ENCODE measurements at places on chromosomes 1 and 21.

GRCh38 chr1:232579958-232580941, 49.7 kb downstream of the SIPA1L2 start:
- no peak overlapping the region for H3K4me3 ChIP-seq
- no peaks in the 10 kb centered on the region for H3K27me3 ChIP-seq
- DNase-seq, result no peak
- H3K4me1 ChIP-seq, result peaks cover 3% of the 10 kb centered on the region
- no peaks in the 10 kb centered on the region for H3K36me3 ChIP-seq
- H3K27ac ChIP-seq, result no peak overlapping the region

DNA sequence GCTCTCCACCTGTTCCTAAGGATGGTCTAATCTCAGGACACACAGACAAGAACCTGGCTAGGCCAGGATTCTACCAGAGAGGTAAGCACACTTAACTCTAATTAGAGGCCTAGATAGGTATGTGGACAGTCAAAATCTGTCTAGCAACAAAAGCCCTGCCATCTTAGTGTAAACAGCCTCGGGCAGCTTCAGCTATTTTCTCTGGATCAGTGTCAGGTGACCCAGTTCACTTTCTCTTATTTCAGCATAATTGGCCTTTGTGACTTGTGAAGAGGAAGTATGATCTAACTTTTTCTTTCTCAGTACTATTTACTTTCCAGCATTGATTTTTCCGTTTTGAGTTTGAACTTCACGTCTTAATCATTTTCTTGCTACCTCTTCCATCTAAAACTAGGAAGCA, 217.7 kb downstream of the CRB1 start:
- no peaks in the 10 kb centered on the region for H3K36me3 ChIP-seq
- H3K4me3 ChIP-seq, result no peak overlapping the region
- no peak for DNase-seq

DNA sequence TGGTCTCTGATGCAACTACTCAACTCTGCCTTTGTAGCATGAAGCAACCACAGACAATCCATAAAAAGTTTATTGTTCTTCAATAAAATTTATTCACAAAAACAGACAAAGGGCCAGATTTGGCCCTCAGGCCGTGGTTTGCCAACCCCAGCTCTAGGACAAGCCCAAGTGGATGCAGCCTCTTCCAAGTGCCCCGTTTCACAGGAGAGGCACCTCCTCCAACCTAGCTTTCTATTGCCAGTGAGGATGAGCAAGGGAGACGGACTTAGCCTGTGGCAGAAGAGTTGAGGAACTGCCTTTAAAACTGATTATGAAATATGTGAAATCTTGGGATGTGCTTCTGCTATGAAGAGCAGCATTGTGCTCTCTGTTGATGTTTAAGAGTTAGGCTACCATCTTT, 105.4 kb downstream of the PSMG1 start:
- H3K36me3 ChIP-seq, result no peaks in the 10 kb centered on the region
- no peak overlapping the region for H3K27ac ChIP-seq

- peaks cover 6% of the 10 kb centered on the region for H3K4me1 ChIP-seq
- peaks cover 6% of the 10 kb centered on the region for H3K27me3 ChIP-seq
- no peaks in the 10 kb centered on the region for H3K36me3 ChIP-seq
Observed at GRCh38 chr1:25522031-25522655, 21.3 kb upstream of the LDLRAP1 start.

GRCh38 chr1:205144046-205144720, 22.4 kb upstream of the RBBP5 start:
- H3K36me3 ChIP-seq, result peaks cover 16% of the 10 kb centered on the region
- H3K27ac ChIP-seq, result no peak overlapping the region

DNA sequence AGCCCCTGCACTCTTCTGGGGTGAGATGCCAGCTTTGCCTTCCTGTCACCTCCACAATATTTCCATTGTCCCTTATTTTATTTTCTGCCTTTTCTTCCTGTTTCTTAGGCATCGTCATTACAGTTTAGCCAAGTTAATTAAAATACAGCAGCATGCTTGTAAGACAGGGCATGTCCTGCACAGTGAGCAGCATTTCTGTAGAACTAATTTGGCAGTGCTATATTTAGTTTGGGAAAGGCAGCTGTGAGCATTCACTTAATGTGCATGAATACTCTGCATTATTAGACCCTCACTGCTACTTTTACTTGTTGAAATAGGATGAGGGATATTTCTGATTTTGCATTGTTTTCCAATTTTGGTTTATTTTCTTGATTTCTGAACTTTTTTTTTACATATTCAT, 133.3 kb downstream of the KCNK2 start:
- no peak overlapping the region for H3K27ac ChIP-seq
- no peaks in the 10 kb centered on the region for H3K36me3 ChIP-seq
- H3K27me3 ChIP-seq, result no peaks in the 10 kb centered on the region
- no peaks in the 10 kb centered on the region for H3K4me1 ChIP-seq
- no peak overlapping the region for H3K4me3 ChIP-seq

- peaks cover 6% of the 10 kb centered on the region for H3K36me3 ChIP-seq
- H3K4me1 ChIP-seq, result peaks cover 16% of the 10 kb centered on the region
- no peak for DNase-seq
- H3K4me3 ChIP-seq, result no peak overlapping the region
- H3K27ac ChIP-seq, result no peak overlapping the region
Observed at GRCh38 chr21:46294647-46295176, 8.6 kb downstream of the YBEY start.

- H3K27me3 ChIP-seq, result peaks cover 2% of the 10 kb centered on the region
- DNase-seq, result no peak
- no peaks in the 10 kb centered on the region for H3K36me3 ChIP-seq
- H3K4me1 ChIP-seq, result peaks cover 14% of the 10 kb centered on the region
- H3K27ac ChIP-seq, result no peak overlapping the region
Observed at GRCh38 chr1:35574655-35575415, 1.7 kb downstream of the TFAP2E start.

- H3K36me3 ChIP-seq, result peaks cover 2% of the 10 kb centered on the region
- H3K27ac ChIP-seq, result no peak overlapping the region
- H3K4me1 ChIP-seq, result no peaks in the 10 kb centered on the region
Observed at GRCh38 chr1:93322349-93322748, 23.4 kb upstream of the DR1 start.

GRCh38 chr1:60841116-60842046, 241.0 kb upstream of the NFIA start:
- H3K27me3 ChIP-seq, result peaks cover 2% of the 10 kb centered on the region
- no peaks in the 10 kb centered on the region for H3K36me3 ChIP-seq
- H3K4me3 ChIP-seq, result no peak overlapping the region

DNA sequence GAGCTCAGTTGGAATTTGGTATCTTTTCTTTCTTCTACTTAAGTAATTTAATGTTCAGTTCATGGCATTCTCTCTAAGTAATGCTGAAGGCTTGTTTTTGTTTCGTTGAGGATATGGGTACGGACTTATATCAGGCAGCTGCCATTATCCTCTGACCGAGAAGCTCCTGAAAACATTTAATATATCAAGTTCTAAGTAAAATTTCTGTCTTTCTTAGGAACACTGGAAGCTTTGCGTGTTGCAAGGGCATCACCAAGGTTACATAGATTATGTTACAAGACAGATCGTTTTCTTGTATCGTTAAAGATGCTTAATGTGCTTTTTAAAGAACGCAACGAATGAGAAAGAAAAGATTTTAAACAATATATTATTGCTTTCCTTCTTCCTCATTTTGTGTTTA, 1.0 kb upstream of the GALNT2 start:
- DNase-seq, result no peak
- H3K27me3 ChIP-seq, result no peaks in the 10 kb centered on the region
- H3K4me3 ChIP-seq, result peak overlapping the region; percentile 85
- H3K27ac ChIP-seq, result peak overlapping the region; percentile 92

DNA sequence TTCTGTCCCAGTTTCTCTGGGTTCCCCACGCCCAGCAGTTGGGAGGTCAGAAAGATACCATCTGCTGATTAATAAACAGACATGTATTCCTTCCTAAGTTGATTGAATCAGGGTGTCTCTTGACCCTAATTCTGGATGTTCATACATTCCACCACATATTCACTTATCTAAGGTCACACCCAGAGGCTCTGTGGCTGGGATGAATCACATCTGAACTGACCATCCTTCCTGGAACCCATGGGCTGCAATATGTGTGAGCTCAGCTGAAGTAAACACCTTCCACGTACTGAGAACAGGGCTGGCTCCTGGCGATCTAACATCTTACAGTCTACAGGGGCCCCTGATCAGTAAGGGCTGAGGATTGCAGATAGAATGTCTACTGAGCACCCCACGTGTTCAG, 20.5 kb upstream of the TRABD2B start:
- peaks cover 12% of the 10 kb centered on the region for H3K27me3 ChIP-seq
- no peaks in the 10 kb centered on the region for H3K36me3 ChIP-seq
- no peak for DNase-seq

DNA sequence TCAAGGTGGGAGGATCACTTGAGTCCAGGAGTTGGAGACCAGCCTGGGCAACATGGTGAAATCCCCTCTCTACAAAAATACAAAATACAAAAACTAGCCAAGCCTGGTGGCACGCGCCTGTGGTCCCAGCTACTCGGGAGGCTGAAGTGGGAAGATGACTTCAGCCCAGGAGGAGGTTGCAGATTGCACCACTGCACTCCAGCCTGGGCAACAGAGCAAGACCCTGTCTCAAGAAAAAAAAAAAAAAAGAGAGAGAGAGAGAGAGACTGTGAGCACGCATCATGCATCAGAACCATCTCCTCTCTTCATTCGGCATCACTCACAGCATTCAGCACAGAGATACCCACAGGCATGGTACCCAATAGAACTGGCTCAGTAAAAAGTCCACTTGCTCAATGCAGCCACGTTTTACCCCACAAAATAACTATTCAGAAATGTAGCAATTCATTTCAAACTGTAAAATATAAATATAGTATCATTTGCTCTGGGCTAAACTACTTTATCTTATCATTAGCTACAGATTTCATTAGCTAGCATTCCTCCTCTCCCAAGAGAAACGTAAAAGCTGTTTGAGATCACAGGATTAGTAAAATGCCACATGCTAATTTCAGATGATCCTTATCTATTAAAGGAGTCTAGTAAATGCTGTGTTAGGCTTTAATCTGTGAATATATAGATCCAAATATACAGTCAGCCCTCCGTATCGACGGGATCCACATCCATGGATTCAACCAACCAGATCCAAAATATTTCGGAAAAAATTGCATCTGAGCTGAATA, 11.7 kb downstream of the LBR start:
- H3K27me3 ChIP-seq, result no peaks in the 10 kb centered on the region
- no peak overlapping the region for H3K4me3 ChIP-seq
- peaks cover 34% of the 10 kb centered on the region for H3K36me3 ChIP-seq
- peaks cover 11% of the 10 kb centered on the region for H3K4me1 ChIP-seq

DNA sequence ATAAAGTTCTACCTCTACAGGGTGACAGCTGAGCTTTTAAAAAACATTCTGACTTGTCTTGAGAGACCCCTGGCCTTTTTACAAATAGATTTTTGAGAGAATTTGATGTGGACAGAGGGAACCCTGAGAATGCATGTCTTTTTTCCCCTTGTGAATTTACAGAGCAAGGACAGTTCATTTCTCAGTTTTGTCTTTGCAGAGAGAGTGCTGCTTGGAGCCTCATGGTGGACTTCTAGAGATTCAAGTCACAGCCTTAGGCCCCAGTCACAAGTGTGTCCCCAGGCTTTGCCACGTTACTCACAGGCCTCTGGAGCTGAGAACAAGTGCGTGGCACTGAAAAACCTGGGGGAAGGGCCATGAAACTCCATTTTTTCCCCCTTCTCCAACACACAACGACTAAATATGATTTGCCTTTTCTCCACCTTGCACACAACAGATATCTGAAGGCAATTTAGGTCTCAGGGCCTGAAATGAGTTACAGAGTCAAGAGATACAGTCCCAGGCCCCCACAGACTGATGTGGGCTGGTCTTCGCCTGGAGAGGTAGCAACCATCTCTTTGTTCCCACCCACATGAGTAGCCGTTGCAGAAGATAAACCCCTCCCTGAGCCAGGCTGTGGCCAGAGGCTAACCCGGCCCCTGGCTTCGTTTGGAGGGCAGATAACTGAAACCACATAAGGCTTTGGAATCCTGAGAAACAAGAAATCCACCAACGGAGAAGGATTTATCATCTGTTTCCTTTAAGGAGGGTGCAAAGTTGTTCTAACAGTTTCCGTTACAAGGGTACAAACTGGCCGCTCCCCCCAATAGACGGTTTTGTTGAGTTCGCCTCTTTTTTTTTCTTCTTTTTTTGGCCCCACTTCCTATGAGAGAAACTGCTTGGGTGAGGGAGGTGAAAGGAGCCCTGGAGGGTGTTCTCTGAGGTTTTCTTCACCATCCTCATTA, 1.0 kb upstream of the PIGV start:
- H3K27ac ChIP-seq, result peak overlapping the region; percentile 99
- H3K36me3 ChIP-seq, result peaks cover 4% of the 10 kb centered on the region
- DNase-seq, result no peak
- H3K27me3 ChIP-seq, result no peaks in the 10 kb centered on the region
- H3K4me3 ChIP-seq, result peak overlapping the region; percentile 99

- DNase-seq, result no peak
- no peak overlapping the region for H3K27ac ChIP-seq
- H3K4me1 ChIP-seq, result peaks cover 12% of the 10 kb centered on the region
- peaks cover 20% of the 10 kb centered on the region for H3K36me3 ChIP-seq
- H3K4me3 ChIP-seq, result no peak overlapping the region
Observed at GRCh38 chr1:7786795-7787194, 2.7 kb downstream of the PER3 start.

DNA sequence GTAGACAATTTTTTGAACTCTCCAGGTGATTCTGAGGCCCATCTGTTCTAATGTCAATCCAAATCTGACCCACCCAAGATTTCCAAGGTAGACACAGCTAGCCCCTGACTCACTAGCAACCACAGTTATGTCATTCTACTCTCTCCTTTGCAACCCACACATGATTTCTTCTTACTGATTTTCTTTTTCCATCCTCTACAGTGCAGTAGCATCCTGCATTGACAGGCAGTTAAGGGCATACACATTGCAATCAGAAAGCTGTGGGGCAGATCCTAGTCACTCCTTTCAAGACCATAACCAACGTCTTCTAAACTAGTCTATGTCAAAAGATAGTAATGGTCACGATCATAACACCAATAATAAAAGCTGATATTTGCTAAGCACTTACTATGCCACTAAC, 54.2 kb downstream of the JAK1 start:
- no peak overlapping the region for H3K4me3 ChIP-seq
- peaks cover 58% of the 10 kb centered on the region for H3K4me1 ChIP-seq
- peaks cover 2% of the 10 kb centered on the region for H3K36me3 ChIP-seq
- peak overlapping the region; percentile 71 for H3K27ac ChIP-seq
- no peak for DNase-seq
- no peaks in the 10 kb centered on the region for H3K27me3 ChIP-seq

DNA sequence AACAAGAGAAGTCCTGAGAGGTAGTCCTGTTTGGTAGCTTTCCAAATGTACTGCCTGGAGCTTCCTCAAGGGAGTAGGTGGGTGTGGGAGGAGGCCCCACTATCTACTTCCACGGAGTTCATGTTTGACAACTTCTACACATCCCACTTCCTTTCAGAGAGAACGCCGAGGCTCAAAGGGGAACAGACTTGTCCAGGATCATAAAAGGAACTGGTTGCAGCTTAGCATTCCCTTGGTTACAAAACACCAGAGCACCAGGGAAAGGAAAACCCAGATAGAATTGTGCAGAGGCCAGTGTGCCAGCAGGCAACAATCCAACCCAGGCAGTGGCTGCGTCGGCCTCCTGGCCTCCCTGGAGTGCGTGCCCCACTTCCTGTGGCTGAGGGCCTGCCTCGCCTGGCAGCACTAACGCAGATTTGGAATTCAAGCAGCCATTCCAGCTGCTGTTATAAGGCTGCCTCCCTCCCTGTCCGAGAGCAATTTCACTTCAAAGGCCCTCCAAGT, 4.2 kb upstream of the RAP1GAP start:
- no peaks in the 10 kb centered on the region for H3K4me1 ChIP-seq
- DNase-seq, result no peak
- H3K36me3 ChIP-seq, result peaks cover 2% of the 10 kb centered on the region
- H3K27me3 ChIP-seq, result no peaks in the 10 kb centered on the region
- H3K27ac ChIP-seq, result no peak overlapping the region

GRCh38 chr1:47867438-47868347, 129.5 kb downstream of the TRABD2B start:
- DNase-seq, result no peak
- H3K4me3 ChIP-seq, result no peak overlapping the region
- H3K27me3 ChIP-seq, result peaks cover 12% of the 10 kb centered on the region
- no peaks in the 10 kb centered on the region for H3K4me1 ChIP-seq

Measured in memory B cell (primary cell).